ENCODE measurements at places on chromosomes 1 and 21.

DNA sequence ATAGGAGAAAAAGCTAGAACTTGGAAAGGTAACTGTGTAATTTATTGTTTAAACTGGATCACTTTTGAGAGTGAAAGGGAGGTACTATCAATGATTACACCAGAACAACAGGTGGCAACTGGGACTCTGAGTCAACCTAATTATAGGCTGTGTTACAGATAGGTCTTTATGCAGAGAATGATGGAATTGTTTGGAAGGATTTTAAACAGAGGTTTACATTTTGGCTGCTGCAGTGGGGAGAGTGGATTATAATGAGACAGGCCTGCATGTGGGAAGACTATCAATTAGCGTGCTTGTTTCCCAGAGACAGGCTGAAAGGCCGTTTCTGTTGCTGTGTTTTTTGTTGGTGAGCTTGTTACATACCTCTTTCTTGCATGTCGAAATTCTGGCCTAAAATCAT, 432.9 kb downstream of the PLA2G4A start:
- no peak for DNase-seq

DNA sequence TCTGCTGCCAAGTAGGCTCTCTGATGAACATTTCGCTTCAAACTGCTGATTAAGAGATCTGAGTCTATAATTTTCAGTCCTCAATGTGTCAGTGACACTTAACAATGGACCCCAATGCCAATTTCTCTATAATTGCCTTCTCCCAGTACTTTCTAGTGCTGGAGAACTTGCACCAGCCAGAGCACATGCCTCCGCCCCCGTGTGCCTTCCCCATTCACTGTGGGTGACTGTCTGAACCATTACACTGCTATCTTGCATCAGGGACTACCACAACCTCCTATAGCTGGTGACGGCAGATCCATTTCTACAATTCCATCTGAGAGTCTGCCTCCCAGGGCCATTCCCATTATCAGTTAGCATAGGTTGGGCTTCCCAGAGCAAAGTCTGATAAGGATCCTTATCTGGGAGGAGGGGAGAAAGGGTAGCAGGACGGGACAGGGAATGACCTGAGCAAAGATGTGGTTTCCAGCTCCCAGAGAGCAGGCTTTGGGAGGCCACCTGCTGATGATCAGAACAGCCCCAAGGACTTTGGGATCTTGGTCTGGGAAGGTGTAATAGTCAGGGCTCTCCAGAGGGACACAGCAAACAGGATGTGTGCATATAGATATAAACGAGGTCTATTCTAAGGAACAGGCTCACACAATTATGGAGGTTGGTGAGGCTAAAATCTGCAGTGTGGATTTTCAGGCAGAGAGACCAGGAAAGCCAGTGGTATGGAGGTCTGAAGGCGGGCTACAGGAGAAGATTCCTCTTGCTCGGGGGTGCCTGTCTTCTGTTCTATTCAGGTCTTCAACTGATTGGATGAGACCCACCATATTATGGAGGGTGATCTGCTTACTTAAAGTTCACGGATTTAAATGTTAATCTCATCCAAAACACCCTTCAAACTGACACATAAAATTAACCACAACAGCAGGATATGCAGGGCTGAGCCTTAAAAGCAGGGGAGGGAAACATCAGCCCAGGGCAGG, 238.2 kb downstream of the PTPRU start:
- DNase-seq, result no peak

DNA sequence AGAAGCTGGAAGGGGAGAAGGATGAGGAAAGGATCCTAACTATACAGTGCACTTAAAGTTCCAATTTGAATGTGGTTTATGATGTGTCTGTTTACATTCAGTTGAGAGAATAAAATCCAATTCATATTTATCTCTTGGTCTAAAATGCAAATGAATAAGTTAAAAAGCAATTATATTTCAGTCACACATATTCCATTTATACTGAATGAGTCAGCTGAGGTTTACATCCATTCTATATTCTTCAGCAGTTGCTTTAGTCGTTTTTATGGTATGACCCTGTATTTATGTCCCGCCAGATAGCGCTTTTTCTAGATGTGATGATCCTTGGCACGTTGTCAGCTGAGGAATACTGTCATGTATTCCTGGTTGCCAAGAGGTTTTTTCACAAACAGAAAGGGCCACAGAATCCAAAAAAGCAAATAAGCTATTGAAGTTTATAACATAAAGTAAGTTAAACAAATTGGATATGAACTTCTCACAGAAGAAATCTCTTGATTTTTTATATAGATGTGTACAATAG, 866.2 kb downstream of the NCAM2 start:
- no peak for DNase-seq

- DNase-seq, result no peak
Observed at GRCh38 chr21:39220150-39220549, 36.9 kb upstream of the PSMG1 start.

DNA sequence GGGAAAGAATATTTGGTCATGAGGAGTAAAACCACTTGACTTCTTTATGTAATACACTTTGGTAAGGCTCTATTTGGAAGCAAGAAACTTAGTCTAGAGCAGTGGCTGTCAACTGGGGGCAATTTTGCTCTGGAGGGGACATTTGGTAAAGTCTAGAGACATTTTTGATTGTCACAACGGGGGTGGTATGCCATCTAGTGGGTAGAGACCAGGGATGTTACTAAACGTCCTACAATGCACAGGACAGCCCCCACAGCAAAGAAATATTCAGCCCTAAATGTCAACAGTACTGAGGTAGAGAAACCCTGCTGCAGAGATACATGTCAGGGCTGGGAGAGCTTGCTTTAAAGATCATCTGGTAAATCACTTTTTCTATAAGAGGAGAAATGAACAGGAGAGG, 13.5 kb downstream of the FUCA1 start:
- no peak for DNase-seq

GRCh38 chr21:44263221-44263760, 1.6 kb upstream of the DNMT3L start:
- DNase-seq, result no peak

DNA sequence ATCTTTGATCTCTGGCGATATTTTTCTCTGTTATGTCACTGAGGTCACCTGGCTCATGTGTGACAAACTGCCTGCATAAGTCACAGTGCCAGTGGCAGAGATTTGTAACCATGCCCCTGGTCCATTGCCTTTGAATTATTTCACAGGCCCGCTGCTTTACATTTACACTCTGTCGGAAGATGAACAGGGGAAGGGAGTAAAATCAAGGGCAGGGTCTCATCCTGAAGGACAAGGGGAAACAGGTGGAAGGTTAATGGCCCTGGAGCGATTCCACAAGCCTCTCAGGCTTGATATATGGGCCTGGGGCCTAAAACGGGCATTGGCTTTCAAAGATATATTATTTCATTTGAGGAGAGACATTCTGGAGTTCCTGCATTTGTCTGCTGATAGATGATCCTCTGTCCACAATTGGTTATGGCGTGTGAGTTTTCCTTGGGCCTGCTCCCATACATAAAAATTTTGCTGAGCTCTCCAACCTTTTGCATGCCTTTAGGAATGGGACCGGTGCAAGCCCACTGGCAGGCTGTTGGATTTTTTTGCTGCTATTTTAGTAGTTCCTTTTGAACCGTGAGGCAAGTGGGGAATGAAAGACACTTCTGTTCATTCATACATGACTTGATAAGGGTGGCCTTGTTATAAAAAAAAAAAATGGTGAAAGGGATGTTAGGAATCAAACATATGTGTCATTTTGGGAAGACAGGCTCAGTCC, 51.9 kb downstream of the NR5A2 start:
- no peak for DNase-seq

DNA sequence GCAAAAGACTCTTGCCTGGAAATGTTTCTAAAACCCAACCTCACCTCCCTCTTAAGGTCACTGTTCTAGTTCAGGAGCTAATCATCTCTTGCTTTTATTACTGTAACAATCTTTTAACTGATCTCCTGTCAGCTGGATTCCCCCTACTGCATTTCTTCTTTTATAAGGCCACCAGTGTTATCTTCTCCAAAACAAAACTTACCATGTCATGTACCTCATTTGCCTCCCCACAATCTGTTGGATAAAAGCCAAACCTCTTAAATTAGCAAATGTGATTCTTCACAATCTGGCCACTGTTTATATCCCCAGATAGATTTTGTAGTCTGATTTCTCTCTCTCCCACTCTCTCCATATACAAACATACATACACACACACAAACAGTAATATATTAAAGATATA, 143.3 kb downstream of the DENND1B start:
- no peak for DNase-seq

GRCh38 chr1:203473781-203474305, 1.8 kb upstream of the PRELP start:
- no peak for DNase-seq

GRCh38 chr1:95583661-95584210, 349.7 kb downstream of the RWDD3 start:
- DNase-seq, result no peak

DNA sequence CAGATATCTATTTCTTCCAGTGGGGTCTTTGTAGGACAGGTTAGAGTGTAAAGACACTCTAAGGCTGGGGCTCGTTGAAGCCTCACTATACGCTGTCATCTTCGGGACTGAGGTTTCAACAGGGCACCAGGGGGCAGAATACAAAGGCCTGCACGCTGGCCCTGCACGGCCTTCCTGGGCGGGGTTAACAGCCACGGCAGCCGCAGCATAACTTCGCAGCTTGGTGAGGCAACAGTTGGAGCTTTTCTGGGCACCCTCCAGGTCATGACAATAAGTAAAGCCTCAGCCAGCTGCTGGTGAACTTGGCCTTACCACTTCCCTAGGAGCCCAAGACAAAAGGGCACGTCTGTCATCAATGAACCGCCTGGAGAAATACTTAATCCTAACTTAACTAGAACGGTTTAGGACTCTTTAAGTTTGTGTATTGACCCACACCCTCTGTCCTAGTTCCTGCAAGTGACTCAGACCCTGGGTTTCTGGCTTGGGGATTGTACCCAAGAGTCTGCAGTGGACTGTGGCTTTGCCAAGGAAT, 2.3 kb upstream of the RUNX1 start:
- DNase-seq, result no peak

DNA sequence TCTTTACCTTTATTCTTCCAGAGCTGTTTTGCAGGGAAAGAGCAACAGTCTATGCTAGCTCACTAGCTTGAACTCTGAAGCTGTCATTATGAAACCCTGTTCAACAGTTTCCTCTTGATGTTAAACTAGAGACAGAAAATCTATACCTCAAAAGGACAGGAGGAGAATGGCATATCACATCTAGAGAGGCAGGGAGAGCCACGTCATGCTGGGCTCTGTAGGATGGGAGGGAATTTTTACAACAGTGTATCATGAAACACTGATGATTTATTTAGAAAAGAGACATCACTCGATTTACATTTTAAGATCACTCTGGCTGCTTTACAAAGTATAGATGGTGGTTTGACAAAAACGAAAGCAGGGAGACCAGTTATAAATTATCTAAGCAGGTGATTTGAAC, 224.9 kb upstream of the COA6 start:
- no peak for DNase-seq

DNA sequence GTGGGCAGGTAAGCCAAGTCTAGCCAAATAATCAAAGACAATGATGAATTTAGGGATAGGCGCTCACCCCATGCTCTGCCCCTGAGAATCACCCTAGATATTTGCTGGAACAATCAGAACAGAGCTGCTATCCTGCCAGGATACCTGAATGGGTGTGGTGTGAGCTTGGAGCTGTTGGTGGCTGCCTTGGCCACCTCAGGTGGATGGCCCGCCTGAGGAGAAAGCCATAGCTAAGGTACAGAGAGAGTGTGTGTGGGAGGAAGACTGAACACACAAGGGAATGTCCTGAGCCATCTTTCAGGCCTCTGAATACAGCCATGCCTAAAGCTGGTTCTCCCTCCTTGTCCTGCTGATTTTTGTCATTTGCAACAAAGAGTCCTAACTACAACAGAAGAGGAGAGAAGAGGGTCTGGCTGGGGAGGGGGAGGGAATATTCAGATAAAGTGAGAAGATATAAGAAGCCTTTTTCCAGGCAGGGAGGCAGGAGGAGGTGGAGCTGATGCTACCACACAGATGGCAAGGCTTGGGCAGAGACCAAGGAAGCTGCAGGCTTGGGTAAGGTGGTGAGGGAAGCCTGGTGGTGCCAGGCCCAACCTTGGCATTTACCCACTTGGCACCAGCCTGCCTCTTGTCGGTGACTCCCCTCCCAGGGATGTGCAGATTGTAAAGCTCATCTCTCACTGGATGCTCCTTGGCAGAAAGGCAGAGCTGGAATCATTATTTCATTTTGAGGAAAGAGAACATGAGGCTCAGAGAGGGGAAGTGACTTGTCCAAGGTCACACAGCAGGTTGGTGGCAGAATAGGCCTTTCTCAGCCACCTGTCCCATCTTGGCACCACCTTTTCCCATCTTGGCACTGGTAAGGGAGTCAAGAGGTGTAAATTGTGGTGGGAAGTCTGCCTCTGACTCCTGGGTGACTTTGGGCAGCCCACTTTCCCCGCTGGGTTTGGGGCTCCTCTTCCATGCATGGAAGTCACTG, 49.7 kb downstream of the NKAIN1 start:
- DNase-seq, result no peak

- DNase-seq, result no peak
Observed at GRCh38 chr1:12574757-12575139, 43.3 kb downstream of the DHRS3 start.

GRCh38 chr1:4106731-4107130, 206.7 kb upstream of the C1orf174 start:
- no peak for DNase-seq

- no peak for DNase-seq
Observed at GRCh38 chr1:169141356-169141755, 34.9 kb downstream of the ATP1B1 start.

- no peak for DNase-seq
Observed at GRCh38 chr1:185699874-185700273, 34.3 kb upstream of the HMCN1 start.

GRCh38 chr1:10868599-10868965, 72.1 kb upstream of the CASZ1 start:
- no peak for DNase-seq

- DNase-seq, result no peak
Observed at GRCh38 chr1:100832694-100833428, 61.8 kb downstream of the EXTL2 start.

GRCh38 chr1:34770891-34771504, 10.0 kb upstream of the GJB3 start:
- no peak for DNase-seq

DNA sequence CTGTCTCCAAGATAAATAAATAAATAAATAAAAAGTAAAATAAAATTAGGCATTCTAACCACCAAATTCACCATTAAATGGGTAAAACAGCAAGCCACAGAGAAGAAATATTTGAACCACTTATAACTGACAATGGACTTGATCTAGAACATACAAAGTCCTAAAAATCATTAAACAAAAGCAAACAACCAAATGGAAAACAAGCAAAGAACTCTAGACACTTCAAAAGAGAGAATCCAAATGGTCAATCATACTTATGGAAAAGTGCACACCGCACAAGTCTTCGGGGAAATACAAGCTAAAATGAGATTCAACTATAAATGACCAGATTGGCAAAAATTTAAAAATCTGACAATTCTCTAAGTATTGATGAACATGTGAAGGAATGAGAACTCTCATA, 73.5 kb upstream of the ANGPTL3 start:
- no peak for DNase-seq

GRCh38 chr1:9886092-9886742, 23.9 kb downstream of the CTNNBIP1 start:
- no peak for DNase-seq

- DNase-seq, result no peak
Observed at GRCh38 chr1:244640917-244641316, 12.0 kb upstream of the DESI2 start.
